ENCODE measurements at places on chromosomes 16 and 17.
A peak's percentile ranks its signal among the peaks of the same experiment; 100 is the strongest.

- peak; percentile 84 for DNase-seq
Measured at GRCh38 chr17:5500589-5501391, 14.4 kb downstream of the MIS12 start.

DNA sequence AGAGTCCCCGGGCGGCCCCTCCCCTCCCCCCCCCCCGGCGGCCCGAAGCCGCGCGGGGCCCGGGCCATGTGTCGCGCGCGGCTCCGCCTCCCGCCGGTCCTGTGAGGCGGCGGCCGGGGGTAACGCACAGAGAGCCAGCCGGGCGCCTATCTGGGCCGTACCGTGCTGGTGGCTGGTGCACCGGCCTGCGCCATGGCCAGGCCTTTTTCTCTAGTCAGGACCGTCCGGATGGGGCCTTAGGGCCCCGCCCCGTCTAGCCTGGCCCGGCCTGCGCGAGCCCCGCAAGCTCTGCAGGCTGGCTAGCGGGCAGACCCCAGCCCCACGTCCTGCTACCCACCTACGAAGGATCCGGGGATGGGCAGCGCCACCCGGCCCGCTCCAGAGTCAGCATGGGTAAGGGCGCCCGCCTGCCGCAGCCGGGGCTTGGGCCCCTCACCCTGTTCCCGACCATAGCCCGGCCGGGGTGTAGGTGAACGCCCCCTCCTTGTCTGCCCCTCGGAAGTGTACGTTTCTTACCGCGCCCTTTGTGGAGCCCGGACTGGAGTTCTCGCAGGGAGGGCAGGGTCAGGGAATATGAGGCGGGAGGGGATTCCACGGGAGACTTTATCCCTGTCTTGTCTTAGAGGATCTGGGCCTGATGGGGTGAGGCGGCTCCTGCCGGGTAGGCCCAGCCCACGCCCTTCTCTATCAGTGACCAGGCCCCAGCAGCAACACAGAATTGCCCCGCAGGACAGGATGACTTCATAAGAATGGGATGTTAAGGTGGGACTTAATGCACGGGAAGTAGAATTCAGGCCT lies at the start of gene CENPT:
TSS of gene CENPT (minus strand) at position 630 of the 798 bp plus-strand sequence. CDS start 13,834 bp downstream, outside the sequence.
- DNase-seq: peak; percentile 66

DNA sequence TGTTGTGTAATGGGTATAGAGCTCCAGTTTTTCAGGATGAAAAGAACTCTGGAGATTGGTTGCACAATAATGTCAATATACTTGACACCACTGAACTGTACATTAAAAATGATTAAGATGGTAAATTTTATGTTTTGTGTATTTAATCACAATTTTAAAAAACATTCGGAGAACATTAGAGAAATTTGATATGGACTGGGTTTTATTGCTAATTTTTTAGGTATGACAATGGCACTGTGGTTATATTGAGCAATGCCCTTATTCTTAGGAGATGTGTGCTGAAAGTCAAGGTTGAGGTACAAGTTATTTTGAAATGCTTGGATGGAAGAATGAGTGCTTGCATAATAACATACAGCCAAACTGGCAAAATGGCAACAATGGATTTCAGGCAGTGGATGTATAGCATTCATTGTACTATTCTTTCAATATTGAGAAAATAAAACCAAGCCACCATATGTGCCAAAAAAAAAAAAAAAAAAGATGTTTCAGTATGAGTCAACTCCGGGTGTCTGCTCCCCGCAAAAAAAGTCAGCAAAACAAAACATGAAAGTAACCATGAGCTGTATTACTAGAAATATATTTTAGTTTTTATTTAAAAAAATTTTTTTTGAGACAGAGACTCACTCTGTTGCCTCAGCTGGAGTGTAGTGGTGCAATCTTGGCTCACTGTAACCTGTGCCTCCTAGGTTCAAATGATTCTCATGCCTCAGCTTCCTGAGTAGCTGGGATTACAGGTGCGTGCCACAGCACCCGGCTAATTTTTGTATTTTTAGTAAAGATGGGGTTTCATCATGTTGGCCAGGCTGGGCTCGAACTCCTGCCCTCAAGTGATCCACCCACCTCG lies 19.8 kb downstream of the HOXB1 start:
- no peak for DNase-seq

GRCh38 chr17:39739885-39740356 lies 2.2 kb downstream of the GRB7 start:
- no peak for DNase-seq

DNA sequence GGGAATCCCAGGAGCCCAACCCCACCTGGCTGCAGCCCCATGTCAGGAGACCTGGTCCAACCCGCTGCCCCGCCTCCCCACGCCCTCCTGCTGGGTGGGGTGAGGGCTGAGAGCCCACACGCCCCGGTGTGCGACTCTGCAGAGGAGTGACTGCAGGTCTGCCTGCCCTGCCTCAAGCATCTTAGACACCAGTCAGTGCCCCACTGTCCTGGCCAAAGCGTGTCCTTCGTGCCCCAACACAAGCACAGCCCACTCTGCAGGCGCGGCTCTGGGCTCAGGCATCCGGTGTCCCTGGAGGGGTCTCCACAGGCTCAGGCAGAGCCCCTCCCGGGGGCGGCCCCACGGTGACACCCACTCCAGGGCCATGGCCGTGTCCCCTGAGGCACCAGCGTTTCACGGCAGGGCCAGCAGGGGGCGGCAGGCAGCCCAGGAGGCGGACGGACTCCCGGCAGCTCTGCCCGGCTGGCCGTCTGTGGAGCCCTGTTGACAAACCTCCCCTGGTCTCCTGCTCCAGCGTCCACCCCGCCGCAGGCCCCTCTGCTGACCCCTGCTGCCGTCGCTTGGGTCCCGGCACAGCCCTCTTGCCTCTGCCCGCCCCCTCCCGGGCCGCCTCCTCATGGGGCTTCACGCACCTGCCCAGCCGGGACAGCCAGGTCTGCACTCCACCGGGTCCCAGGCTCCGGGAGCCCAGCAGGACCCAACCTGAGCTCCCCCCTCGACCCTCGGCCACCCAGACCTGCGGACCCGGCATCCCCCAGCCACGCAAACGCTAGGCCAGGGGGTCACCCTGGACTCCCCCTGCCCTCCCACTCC lies 8.6 kb upstream of the UBE2I start:
- DNase-seq: peak; percentile 57

DNA sequence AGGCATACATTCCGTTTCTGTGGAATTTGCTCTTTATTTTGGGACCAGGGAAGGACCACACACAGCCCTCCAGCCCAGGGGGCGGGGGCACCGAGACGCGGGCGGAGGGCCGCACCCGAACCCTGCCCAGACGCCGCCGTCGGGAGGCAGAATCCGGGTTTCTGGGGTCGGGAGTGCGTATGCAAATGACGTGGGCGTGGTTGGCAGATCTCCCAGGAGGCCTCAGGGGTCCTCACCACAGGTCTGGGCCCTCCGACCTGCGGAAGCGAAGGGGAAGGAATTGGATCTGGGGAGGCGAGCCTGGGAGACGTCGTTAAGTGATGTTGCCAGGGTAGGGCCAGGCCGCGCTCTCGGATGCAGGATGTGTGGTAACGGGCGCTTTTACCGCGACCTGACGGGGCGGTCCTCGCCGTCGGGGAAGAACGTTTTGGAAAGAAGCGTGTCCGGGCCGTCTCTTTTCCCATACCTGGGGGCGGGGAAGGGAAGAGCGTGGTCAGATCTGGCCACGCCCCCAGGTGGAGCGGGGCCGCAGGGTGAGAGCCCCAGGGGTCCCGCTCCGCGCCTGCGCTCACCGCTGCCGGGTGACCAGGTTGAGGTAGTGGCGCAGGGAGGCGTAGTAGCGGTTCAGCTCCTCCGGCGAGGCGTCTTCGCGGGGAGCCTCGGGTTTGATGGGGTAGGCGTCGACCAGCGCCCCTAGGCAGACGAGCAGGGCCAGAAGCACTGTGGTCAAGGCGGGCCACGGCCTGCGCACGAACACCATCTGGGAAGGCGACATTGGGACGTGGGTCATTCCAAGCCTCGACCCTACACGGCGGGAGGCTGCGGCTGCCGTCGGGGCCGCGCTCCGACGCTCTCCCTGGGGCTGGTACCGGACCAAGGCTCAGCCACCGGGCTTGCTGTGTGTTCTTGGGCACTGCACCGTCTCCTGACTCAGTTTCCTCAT lies 745 bp downstream of the PYY start:
- DNase-seq: no peak

DNA sequence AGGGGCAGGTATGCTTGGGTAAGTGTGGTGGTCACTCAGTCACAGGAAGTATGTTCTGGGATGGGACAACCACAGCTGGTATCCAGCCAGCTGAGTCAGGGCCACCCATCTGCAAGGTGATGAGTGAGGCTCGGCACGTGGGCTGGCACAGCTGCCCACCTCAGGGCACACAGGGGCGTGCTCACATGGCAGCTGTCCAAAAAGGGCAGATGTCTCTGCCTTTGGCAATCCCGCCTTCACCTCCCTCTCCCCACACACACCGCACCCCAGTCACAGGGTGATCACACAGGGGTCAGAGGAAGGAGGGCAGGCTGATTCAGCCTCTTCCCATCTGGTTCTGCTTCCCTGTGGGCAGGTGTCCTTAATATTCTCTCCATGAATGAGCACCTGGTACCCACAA lies 85.9 kb upstream of the TOB1 start:
- peak; percentile 98 for DNase-seq

GRCh38 chr17:74642995-74643394 lies 19.5 kb upstream of the CD300E start:
- DNase-seq: no peak

DNA sequence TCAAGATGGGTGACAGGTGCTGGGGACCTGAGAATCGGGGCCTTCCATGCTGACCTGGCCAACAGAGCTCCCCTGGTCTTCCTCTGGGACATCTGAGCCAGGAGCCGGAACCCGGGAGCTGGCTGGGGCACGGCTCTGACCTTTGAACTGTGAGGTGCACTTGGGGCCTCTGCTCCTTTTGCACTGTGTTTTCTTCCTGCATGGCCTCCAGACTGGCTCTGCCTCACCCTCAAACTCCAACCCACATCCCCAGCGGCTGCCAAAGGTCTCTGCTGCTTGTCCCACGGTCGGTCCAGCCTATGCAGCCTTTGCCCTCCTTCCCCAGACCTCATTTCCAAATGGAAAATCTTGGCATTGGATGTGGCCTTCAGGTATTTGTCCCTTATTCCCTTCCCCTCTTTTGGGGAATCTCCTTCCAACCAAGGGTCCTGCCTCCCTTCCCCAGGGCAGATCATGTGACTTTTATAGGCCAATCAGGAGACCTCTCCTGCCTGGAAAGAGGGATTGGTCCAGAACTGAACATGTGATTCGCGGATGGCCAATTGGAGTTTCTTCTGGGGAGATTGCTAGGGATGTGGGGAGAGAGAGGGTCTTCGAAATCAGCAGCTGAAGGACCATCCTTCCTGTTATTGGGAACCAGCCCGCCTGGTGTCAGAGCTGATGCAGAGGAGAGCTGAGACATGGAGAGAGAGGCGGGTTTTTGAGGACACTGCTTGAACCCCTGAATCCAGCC lies 117.9 kb downstream of the CYLD start:
- DNase-seq: no peak

GRCh38 chr17:70668938-70669778 lies 499.8 kb downstream of the KCNJ2 start:
- no peak for DNase-seq

- no peak for DNase-seq
Measured at GRCh38 chr17:70298929-70299531, 129.7 kb downstream of the KCNJ2 start.

DNA sequence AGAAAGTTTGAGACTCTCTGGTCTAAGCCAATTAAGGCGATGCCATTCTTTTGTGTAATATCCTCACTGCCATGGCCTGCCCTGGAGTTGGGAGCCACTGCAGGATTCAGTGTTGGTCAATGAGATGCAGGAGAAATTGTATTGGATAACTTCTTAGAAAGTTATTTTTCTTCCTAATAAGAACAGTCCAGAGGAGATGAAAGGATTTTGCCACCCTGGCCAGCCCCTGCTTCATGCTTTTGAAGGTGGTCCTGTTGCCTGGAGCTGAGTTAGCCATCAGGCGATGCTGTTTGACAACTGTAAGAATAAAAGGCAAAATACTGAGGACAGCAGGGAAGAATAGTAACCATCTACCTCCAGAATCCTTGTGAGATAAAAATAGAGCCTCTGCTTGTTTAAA lies 35.4 kb upstream of the CNTNAP4 start:
- no peak for DNase-seq

DNA sequence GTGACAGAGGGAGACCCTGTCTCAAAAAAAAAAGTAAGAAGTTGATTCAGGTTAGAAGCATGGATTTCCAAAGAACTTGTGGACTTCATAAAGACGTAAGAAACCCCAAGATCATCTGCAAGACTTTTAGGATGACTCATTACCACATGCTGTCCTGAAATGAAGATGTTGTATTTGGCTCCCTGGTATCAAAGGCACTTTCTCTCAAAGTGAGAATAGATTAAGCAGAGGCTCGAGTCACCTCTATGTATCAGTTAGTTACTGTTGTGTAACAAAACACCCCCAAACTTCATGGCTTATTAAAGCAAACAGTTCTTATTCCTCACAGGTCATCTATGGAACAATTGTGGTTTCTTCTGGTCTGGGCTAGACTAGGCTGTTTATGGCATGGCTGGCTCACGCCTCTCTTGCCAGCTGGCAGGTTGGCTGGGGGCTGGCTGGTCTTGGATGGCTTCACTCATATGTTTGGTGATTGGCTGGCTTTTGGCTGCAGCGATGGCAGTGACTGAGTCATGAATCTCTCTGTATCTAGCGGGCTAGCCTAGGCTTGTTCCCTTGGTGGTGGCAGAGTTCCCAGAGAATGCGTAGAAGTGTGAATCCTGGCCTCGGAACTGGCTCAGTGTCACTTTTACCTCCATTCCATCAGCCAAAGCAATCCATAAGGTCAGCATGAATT lies 60.4 kb upstream of the MSI2 start:
- no peak for DNase-seq

DNA sequence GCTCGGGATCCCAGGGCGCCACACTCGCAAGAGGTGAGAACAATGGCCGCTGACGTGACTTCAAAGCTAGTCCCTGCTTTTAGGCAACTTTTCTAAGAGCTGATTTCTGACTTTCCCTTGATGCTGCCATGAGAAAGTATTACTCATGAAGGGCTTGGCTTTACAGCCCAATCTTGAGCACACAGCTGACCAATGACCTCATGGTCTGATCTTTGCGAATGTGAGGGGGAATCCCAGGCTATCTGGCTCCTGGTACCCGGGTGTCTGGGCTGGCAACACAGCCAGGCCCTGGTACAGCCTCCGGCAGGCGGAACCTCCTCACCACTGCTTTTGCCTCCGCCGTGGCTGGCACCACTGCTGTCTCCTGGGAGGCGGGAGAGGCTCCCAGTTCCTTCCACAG lies 17.5 kb downstream of the NDUFAF8 start:
- no peak for DNase-seq

DNA sequence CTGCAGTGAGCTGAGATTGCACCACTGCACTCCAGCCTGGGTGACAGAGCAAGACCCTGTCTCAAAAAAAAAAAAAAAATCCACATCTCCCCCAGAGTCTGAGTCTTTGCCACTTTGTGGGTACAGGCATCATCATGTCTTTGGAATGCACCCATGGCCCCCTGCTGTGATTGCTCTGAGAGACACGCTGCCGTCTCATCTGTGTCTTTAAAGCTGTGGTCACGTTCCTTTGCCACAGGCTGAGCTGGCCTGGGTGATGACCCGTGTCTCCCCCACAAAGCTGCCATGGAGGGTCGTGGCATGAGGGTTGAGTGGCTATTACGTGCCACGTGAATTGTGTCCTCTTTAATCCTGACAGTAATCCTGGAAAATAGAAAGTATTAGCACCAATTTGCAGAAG lies 20.2 kb downstream of the CRISPLD2 start:
- DNase-seq: no peak

- DNase-seq: peak; percentile 85
Measured at GRCh38 chr17:80030730-80031410, 4.8 kb downstream of the TBC1D16 start.

GRCh38 chr16:84239909-84240308 lies at the start of gene KCNG4:
KCNG4 (minus strand) TSS chr16:84240012; CDS start chr16:84237485, 2,527 bp downstream.
- DNase-seq: peak; percentile 87

GRCh38 chr16:29916979-29917378 lies 9.0 kb downstream of the KCTD13 start:
- DNase-seq: no peak

All from NCI-H524 (cell line).